ENCODE measurements at places on chromosomes 4 and X.

GRCh38 chr4:141309874-141310273, 89.2 kb downstream of the ZNF330 start:
- DNase-seq: no peak

GRCh38 chrX:134670134-134670924, 12.1 kb upstream of the PLAC1 start:
- DNase-seq: no peak

DNA sequence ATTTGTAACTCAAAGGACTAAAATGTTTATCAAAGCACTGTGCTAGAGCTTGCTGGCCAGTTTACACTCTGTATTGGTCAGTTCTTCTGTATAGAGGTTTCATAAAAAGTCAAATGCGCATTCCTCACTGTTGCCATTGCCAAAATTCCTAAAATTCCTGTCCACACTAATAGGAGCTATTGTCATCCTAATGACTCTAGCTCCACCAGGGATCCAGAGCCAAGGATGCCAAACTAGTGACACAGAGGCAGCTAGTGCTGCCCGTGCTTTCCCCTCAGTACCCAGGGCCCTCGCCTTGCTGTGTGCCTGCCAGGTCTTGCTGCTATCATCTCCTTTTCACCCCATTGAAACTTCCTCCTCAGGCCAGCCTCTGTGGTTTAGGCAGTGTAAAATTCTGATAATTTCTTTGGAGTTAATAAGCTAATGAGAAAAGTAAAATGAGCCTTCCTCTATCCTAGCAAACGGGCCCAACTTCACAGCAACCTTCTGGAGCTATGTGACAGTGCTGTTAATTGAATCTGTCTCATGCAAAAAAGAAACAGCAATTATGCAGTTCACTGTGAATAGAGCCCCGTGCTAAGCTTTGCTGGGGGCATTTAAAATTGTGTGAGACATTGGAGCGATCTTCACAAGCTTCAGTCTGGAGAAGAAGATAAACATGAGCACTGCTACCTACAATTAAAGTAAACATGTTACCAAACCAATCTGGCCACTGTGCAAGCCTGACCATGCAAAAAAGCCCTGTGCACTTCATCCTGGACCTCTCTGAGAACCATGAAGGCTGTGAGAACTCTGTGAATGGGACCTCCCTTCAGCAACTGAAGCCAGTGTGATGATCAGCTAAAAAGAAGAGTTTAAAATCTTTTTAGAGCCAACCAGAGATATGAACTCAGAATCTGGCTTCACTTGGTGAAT, 43.1 kb upstream of the FGF2 start:
- no peak for DNase-seq

- no peak for DNase-seq
Observed at GRCh38 chr4:53205970-53206369, 159.9 kb downstream of the SCFD2 start.

- DNase-seq: no peak
Observed at GRCh38 chr4:23237771-23238170, 545.0 kb downstream of the GBA3 start.

- no peak for DNase-seq
Observed at GRCh38 chr4:111040904-111041303, 418.0 kb upstream of the PITX2 start.

GRCh38 chrX:33285550-33285949, 74.2 kb upstream of the DMD start:
- no peak for DNase-seq

GRCh38 chrX:22351966-22352365, 79.3 kb downstream of the CBLL2 start:
- no peak for DNase-seq

DNA sequence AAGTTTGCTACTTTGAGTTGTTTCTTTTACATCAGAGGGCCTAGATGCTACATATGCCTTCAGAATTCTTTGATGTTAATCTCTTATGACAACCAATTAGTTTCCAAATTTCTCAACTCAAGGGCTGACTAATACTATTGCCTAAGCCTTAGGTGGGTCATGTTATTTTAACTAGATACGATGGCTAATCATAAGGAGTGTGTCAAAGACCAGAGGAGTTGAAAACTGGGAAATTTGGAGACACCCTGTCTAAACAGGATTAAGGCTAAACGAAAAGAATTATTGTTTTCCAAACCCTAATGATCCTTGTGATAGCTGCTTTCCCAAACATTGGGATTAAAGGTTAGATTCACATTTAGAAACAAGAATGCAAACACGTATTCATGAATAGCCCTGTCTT, 228.5 kb downstream of the PCDH7 start:
- no peak for DNase-seq

- no peak for DNase-seq
Observed at GRCh38 chr4:156578005-156578404, 393.6 kb downstream of the PDGFC start.

- DNase-seq: no peak
Observed at GRCh38 chrX:45540181-45540580, 339.5 kb upstream of the DIPK2B start.
